ENCODE measurements at places on chromosomes 3 and 15. TPM values are rescaled to one million over a fixed set of nuclear protein-coding genes. Genes with fewer than 3 reads are reported as not detected.

- no peak for DNase-seq
Observed at GRCh38 chr15:73787621-73788020, 34.5 kb upstream of the INSYN1 start.

The SI gene
- not detected for total RNA-seq

The GABRR3 gene
- not detected for total RNA-seq

The A4GNT gene
- total RNA-seq, result not detected

DNA sequence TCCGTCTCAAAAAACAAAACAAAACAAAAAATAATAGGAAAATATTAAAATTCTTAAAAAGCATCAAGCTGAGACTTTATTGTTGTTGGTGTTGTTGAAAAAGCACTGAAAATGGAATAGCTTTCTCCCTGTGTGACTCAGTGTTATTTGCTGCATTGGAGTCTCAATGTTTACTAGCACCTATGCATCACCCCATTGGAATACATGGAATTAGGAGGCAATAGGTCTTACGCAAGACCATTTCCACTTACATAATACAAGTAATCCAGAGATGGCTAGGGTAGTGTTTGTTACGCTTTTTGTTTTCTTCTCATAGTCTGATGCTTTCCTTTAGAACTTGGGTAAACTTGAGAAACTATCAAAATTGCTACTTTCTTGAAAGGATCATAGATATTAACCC, 15.2 kb downstream of the GXYLT2 start:
- DNase-seq, result peak; percentile 91

The BCL2A1 gene
- total RNA-seq, result not detected

The NPAP1 gene
- not detected for total RNA-seq

The DAZL gene
- not detected for total RNA-seq

DNA sequence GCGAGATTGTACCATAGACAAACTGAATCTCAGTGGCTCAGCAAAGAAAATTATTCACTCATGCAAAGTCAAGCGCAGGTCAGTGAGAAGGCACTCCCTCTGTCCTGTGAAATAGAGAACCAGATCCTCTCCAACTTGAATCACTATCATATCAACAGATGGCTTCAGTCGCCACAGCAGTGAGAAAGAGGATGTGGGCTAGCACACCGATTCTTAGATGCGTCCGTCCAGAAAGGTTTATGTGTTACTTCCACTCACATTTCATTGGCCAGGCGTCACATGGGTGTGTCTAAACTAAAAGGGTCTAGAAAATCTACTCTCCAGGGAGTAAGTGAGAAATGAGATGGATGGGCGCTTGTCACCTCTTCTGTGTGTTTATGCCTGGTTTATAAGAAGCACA, 141.6 kb upstream of the KBTBD8 start:
- DNase-seq, result no peak
